ENCODE measurements at places on chromosomes 2 and 18. TPM values are rescaled to one million over a fixed set of nuclear protein-coding genes. Genes with fewer than 3 reads are reported as not detected.
A peak's percentile ranks its signal among the peaks of the same experiment; 100 is the strongest.

FOXD4L1 gene
- 0.10 TPM for total RNA-seq

ANKRD62 gene
- not detected for total RNA-seq

LYPD6 gene
- 0.25 TPM for total RNA-seq

UGT1A10 gene
- 0.45 TPM for total RNA-seq

MROH2A gene
- total RNA-seq: 6.6 TPM

LIMS1 gene
- 18.1 TPM for total RNA-seq

CACNB4 gene
- total RNA-seq: 0.20 TPM

DNA sequence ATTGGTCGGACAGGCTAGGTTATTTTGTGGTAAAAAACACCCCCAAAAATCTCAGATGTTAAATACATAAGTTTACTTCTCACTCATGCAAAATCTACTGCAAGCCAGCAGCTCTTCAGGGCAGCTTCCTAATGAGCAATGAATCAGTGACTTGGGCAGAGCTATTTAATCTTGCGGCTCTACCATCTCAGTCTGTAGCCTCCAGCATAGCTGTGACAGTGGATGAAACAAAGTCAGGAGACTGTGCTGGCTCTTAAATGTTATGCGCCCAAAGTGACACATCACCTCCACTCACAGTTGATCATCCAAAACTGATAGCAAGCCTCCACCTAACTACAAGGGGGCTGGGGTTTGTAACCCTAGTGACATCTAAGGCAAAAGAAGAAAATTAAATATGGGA is 571.9 kb downstream of the METTL4 start:
- DNase-seq: no peak

GRCh38 chr2:96324721-96325040 is 436 bp upstream of the ITPRIPL1 start:
- DNase-seq: no peak

DNA sequence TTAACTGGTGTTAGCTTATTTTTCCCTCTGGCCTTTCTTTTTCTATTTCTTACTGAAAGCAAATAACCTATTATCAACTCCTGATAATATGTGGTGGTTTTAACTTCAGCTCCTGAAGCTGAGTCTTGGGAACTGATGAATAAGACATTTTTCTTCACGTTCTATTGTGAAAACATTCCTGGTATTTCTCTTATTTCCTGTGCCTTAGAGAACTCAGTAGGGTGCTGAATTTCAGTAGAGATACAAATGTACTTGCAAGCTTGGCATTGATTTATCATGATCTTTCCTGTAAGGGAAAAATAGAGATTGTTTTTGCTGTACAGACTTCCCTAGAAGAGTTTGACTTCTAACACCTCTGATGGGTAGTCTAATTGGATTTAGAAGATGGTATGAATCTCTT is 52.8 kb upstream of the DCC start:
- DNase-seq: no peak

DNA sequence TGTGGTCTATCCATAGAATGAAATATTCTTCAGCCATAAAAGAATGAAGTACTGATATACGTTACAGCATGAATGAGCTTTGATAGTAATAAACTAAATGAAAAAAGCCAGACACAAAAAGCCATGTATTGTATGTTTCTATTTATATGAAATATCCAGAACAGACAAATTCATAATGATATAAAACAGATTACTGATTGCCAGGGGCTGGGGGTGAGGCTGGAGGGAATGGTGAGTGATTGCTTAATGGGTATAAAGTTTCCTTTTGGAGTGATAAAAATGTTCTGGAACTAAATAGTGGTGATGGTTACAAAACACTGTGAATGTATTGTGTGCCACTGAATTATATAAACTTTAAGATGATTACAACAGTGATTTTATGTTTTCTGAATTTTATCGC is 200.5 kb downstream of the MC4R start:
- no peak for DNase-seq

DNA sequence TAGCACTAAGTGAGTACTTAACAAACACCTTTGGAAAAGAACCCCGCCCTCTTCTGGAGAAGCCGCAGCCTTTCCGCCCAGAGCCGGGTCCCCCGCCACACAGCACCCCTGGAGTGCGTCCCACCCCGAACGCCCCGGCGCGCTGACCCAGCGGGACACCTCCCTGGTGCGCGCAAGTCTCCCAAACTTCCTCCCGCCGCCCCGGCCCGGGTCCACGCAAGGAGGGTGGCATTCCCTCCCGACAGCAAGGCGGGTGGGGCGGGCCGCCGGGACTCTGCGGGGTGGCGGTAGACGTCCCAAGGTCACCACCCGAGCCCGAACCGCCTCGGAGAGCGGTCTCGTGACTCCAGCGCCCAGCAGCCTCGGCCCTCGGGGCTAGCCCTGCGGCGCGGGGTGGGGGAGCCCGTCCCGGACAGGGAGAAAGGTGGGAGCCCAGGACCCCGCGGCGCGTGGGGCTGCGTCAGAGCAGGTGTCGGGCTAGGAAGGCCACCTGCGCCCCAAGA is 598 bp downstream of the CCDC93 start:
- DNase-seq: peak; percentile 68

DNA sequence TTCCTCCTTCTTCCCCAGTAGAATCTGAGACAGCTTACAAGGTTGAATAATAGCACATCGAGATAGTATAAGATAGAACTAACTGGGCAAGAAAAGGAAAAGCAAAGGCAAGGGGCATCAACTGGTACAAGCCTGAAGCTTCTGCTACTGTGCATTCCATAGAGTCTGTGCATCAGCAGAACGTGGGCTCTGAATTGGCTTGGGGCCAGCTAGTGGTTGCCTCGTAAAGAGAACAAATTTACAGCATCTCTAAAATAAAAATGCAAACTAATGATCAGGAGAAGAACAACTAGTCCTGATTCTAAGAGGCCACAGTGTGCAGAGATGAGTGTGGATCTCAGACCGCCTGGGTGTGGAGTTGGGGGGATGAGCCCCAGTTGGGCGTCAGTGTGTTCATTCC is 36.6 kb downstream of the UPP2 start:
- DNase-seq: no peak

DNA sequence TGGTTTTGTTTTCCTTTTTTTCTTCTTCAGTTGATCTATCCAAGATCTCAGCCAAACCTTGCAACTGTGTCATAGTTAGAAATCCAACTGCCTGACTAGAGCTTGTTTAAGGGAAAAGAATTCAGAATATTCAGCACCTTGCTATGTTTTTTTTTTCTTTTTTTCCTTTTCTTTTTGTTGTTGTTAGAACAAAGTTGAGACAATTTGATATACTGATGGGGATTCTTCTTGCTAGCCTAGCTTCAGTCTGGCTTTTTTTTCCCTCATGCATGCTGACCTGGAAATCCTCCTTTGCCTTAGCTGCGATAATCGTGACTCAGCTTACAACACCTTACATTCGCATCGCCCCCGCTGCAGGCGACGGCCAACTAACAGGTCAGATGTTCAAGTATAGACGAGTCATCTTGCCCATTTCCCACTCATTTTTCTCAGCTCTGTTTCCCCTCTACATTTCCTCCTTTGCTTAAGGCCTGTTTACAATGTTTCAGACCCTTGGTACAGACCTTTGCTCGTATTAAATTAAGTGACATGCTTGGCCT is 487.2 kb upstream of the RAB12 start:
- DNase-seq: no peak

- DNase-seq: no peak
These were observed 40.7 kb downstream of the TRAPPC12 start for GRCh38 chr2:3420076-3420768.

DNA sequence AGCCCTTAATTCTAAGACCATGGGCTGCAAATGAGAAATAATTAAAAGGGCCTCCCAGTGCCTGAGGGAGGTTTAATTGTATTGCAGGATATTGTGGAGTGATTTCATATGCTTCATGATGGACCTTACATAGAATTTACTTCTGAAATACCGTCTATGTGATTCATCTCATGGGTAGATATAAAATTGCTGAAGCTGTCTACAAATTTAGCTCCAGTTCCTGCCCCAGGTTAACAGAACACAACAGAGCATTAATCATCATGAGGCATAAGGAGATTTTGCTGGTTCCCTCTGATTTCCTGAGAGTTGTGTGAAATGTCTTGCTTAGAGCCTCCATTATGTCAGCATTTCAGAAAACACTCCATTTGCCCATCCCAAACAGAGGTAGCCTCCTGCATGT is 770 bp downstream of the UPP2 start:
- DNase-seq: no peak

- no peak for DNase-seq
These were observed 80.7 kb downstream of the ACSL3 start for GRCh38 chr2:222941510-222942032.

DNA sequence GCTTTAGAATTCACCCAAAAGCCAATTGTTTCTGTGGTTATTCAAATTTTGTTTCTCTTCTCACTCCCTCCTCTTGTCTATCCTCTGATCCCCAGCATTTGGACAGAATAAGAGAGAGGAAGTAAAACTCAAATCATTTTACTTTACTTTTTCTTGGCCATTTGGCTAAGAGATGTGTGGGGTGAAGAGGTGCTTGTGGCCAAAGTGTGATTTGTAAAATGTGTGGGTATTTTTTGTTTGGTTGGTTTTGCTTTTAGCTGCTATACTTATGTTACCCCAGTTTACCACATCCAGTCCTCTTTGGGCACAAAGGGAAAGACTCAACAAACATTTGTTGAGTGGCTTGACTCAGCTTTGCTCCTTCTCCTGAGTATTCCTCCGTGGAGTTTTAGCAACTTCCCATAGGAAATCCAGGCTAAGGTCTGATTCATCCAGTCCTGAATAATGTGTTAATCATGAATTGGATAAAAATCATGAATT is 109.1 kb upstream of the CYP1B1 start:
- no peak for DNase-seq

GRCh38 chr2:105744091-105744908 is 412 bp upstream of the NCK2 start:
- peak; percentile 59 for DNase-seq

GRCh38 chr2:181683518-181684453 is 3.5 kb upstream of the NEUROD1 start:
- no peak for DNase-seq

DNA sequence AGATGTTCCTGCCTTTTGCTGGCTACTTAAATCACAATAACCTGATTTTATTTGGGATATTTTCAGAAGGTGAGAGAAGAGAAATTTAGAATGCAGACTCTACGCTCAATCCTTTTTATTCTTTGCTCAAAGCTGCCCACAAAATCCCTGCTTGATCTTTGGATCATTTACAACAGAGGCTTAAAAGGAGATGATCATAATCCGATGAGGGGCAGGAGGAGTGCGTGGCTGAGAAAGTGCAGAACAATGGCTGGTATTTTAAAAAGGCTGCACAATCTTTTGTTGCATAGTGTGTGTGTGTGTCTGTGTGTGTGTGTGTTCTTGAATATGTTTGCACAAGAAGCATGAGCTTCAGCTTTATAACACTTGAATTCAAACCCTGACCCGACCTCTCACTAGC is 256.3 kb upstream of the MYT1L start:
- no peak for DNase-seq

DNA sequence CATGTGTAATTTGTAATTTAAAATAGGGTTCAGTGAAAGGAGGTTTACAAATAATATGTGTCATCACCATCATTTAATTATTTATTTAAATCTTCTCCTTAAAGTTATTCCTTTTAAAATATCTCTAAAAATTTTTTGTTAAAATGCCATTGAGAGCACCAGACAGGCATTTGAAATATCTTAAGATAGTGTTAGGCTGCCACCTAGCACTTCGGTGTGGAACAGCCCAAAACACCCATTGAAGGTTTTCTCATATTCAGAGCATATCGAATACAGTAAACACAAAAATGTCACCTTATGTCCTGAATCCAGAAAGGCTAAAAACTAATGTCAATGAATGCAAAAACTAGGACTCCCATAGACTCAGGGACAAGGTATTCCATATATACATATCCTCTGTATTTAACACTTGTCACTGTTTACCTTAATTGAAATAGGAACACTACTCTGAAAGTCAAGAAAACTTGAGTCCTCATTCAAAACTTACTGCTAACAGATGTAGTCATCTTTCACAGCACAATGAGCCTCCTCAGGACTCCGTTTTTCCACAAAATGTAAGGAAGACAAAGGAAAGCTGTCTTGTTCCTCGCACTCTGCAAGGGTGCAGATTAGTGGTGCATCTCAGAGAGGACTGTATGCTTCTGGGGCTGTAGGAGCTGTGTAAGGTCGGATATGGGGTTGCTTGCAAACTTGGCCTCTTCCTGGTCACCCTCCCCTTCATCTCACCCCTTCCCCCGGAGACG is 329.5 kb downstream of the PAX3 start:
- DNase-seq: no peak

- DNase-seq: no peak
These were observed 38.5 kb upstream of the ODC1 start for GRCh38 chr2:10486601-10487079.

GRCh38 chr18:55790296-55790695 is 202.3 kb upstream of the TCF4 start:
- DNase-seq: no peak

- no peak for DNase-seq
These were observed 615.1 kb downstream of the IRS1 start for GRCh38 chr2:226184540-226184939.

DNA sequence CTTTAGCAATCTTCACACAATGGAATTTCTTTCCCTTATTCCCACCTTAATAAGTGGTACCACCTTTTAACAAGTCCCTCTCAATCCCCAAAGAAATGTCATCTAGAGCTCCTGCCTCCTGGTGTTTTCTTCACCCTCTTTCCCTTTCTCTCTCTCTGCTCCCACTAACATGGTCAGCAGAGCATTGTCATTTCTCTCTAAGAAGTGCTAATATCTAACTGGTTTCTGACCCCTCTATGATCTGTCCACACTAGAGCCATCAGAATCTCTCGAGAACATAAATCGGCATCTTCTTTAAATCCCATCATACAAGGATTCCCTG is 161.2 kb upstream of the DTNA start:
- no peak for DNase-seq

DNA sequence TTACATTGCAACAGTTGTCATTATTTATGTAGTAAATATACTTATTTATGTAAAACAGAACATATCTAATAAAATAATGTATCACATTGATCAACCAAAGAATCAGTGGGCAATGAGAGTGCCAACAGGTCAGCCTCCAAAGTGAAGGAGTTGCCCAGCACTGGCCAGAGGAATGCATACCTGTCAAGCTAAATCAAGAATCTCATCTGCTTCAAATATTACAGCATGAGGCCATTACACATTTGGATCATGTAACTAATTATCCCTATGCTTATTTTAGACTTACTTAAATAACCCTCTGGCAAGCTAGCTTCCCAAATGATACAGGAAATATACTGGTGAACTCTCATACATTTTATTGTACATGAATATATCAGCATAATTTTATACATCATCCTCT is 1211.7 kb upstream of the ACVR2A start:
- DNase-seq: no peak

DNA sequence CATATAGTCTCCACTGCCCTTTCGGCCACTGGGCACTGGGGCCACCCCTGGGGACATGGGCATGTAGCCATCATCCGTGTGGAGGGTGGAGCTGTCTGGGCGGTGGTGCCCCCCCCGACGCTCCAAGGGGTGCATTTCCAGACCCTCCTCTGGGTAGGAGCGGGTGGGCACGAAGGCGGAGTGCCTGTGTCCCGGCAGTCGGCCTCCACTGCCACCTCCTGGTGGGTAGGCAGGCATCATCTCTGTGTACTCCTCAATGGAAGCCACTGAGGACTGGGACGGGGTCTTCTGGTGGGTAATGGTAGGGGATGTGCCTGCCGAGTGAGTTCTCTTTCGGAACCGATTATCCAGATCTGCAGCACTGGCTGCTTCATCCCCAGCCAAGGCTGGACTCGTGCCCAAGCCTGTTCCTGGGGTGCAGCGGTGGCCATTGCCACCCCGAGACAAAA is 2.8 kb downstream of the IRS1 start:
- DNase-seq: peak; percentile 65

Data from left lobe of liver (tissue), 2 donors.